Nucleus accumbens (tissue), 56 donors: ENCODE measurements at places on chromosomes 11 and 22.

DNA sequence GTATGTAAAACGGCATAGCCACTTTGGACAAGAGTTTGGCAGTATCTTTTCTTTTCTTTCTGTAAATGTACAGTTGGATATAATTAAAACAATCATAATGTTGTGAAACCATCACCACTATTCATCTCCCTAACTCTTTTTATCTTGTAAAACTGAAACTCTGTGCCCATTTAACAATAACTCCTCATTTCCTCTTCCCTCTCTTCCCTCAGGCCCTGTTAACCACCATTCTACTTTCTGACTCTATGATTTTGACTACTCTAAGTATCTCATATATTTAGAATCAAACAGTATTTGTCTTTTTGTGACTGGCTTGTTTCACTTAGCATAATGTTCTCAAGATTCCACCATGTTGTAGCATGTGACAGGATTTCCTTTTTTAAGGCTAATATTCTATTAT is 10.2 kb downstream of the SCUBE2 start:
- DNase-seq, result no peak

DNA sequence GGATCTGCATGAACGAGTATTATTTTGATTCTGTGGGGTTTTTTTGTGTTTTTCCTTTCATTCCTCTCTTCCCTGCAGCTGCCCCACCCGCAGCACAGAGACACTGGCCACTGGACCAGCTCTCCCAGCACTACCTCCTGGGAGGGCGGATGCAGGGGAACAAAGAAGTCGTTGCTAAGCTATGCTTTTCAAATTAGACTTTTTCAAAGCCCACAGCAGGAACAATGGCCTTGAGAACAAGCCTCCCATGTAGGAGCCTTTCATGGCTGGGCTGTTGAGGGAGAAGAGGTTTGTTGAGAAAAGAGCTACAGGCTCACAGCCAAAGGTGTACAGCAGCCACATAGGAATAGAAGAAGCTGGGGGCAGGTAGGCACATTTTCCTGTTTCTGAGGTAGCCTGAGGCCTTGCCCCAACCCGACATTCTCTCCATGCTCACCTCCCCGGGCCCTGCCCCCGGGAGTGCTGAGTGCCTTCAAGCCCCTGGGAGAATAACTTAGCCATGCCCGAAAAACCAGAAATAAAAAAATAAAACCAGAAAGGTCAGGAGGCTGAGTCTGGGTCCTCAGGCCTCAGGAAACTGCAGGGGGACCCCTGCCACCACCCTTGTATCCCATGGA is 20.5 kb upstream of the SYT12 start:
- DNase-seq, result no peak

GRCh38 chr11:104033561-104033960 is 2.9 kb upstream of the DDI1 start:
- no peak for DNase-seq

DNA sequence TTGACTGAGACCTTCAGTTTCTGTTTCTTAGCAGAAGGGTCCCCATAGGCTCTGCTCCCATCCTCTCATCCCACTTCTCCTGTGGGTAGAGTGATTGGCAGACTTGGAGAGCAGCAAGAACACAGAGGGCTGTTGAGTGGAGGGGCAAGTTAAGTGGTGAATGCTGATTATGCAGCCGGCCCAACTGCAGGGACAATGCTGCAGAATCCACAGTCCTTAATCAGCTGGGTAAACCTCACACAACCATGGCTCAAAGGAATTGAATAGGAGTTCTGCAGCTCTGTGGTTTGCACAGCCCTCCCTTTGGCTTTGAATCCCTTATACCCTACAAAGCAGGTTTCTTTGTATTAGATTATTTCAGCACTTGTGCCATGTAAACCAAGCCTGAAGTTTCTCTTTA is 161.1 kb downstream of the NAV2 start:
- DNase-seq, result no peak

- DNase-seq, result no peak
Measured at GRCh38 chr11:47899801-47900200, 51.7 kb upstream of the NUP160 start.
